NCI-H460 (cell line): ENCODE measurements at places on chromosomes 3 and 15. TPM values are rescaled to one million over a fixed set of nuclear protein-coding genes. Genes with fewer than 3 reads are reported as not detected.

DNA sequence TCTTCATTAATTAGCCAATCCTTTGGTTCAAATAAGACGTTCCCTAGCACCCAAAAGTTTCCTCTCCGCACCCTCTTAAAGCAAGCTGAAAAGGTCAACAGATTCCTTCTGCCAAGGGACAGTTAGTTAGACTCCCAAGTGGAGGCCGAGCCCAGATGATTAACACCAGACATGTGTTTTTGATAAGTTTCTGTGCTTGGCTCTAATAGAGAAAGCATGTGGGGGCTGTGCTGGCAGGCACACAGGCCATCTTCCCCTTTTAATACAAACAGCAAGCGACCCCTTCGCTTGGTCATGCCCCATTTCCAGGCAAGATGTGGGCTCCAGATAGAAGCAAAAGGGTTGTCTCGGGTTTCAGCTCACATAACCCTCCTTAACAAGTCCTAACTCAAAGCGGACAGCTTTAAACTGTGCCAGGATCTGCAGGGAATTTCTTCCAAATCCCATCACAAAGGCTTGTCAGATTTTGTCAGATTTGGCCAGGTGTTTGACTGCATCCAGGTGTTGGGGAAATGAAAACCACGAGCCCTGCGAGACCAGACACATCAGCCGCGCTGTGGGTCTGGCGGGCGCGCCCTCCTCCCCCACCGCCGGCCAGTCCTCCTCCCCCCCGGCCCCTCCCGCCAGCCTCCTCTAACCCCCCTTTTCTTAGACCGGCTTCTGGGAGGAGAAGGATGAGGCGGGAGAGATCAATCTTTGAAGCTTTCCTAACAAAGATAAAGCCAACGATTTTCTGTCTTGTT, 3.3 kb downstream of the HES1 start:
- DNase-seq = no peak

The EIF4A2 gene
- 276 and 323 TPM in 2 replicates for total RNA-seq

DNA sequence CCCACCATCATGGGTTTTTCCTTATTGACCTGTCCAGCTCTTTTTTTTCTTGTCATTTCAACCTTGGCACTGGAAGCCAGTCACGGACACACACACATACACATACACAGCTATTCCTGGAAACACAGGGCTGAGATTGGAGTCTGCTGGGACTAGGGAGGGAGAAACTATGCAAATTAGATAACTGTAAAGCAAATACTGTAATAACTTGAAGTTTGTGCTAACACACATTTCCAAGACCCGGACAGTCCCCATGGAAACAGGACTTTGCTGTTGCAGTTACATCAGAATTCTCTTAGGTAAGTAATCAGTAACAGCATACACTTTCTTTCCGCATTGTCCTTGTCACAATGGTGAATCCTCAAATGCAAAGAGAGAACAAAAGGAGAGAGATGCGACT, 304.4 kb downstream of the KBTBD8 start:
- no peak for DNase-seq

The KCNH8 gene
- total RNA-seq = not detected in 2 replicates

- no peak for DNase-seq
Observed at GRCh38 chr15:100172356-100173024, 169.3 kb downstream of the ADAMTS17 start.

- DNase-seq = no peak
Observed at GRCh38 chr3:72289692-72290071, 504.7 kb upstream of the PROK2 start.

DNA sequence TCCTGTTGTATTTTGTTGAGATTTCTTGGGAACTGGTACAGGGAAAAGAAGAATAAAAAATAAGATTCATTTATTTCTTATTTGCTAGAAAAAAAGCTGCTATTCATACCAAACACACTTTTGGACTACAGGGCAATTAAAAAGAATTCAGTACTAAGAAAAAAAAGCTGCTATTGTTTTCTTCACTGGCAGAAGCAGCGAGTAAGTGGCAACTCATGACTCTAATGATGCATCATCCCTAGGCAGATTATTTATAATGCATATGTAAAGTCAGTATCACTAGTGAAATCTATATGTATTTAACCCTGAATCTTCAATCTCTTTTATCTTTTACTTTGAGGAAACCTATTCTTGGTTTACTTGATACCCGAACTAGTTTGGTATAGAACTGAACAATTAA, 15.2 kb downstream of the PFN2 start:
- no peak for DNase-seq

- no peak for DNase-seq
Observed at GRCh38 chr15:29522373-29523276, 253.0 kb upstream of the NSMCE3 start.

DNA sequence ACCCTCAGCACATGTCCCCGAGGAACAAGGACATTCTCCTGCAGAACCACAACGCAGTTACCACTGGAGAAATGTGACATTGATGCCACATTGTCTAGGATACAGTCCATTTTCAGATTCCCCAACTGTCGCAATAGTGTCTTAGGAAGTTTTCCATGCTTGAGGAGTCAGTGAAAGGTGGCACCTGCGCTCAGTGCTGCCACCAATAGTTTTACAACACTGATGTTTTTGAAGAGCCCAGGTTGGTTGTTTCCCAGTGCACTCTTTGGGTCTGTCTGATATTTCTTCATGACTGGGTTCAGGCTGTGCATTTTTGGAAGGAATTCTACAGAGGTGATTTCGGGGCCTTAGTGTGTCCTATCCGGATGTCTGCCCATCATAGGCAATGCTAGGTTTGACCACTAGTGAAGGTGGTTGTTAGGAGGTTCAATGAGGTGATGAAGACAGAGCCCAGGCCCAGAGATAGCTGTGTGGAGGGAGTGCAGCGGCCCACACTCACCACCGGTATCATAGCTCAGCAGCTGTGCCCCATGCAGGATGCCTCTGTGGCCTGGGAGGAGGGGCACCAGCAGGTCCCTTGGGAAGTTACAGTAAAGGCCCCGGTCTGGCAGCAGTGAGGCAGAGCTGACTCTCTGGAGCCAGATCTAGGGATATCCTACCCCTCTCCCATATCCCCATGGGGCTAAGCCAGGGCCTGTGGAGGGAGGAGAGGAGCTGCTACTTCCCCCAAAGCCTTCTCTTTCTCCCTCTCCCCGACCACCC, 96.6 kb downstream of the DNAJB8 start:
- DNase-seq = no peak
